ENCODE measurements at places on chromosomes 4 and X.

DNA sequence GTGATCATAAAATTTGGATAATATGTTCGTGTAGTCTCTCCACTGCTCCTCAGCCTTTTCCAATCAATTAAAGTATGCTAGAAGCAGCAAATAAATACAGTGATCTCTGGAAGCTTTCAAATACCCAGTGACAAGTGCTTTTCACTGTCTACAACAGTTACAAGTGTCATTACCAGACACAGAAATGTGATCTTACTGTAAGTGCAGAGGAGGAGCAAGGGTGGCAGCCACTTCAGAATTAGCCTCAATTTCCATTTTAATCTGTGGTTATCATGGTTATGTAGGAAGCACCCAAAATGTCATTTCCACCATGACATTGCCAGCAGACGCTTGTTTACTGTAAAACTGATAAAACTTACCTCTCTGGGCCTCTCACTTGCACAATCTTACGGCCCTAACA lies 133.9 kb upstream of the ADAMTS3 start:
- DNase-seq = no peak

- DNase-seq = peak; percentile 11
These were observed 24.7 kb downstream of the KCNE5 start for GRCh38 chrX:109600237-109600651.

DNA sequence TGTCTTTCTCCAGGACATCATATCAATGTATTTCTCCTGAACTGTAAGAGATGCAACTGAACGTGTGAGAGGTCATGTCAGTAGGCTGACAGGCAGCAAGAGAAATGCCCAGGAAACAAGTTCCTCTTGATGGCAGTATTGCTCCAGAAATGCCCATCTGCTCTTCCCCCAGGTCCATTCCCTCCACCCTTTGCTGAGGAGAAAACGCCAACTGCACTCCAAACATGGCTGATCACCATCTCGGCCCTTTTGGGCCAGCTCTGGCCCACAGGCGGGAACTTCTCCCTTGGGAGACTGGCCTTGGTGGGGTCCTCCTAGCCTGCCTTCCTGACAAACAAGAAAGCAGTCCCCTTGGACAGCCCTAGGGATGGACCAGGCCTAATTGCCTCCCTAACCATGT lies 276.5 kb upstream of the AGTR2 start:
- no peak for DNase-seq

DNA sequence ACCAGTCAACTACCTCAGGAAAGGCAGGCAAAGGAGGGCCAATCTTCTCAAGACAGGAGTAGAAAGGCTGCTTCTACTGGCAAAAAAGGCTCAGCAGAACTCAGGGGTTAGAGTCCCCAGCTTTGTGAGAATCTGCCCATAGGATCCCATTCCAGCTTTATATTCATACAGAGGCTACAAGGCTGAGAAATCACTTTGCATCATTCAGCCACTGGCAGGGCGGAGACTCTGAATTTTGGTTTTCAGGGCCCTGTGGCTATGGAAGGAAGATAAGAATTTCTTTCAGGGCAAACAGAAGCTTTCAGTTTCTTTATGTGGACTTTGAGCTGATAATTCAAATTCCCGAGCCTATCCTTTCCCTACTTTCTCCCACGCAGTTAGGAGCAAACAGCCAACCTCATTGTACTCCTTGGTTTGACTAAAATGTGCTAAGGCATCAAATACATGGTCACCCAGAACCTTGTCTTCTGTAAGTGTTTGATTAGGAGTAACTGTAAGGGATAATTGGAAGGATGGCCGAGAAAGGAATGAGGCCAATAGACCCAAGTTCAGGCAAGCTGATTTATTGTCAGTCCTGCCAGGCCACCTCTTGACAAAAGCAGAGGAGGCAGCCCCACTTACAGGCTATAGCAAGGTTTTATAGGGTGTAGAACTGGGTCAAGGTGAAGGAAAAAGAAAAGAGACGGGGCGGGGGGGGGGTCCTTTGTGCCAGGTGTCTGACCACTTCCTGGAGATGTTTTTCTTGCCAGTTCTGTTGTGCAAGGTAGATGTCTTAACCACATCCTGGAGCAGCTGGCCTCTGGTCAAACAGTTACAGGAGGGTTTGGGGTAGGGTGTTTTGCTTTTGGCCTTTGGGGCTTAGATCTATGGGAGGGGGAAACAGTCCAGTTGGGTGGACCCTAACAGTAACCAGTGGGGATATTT lies 165.3 kb upstream of the PPP1R2C start:
- DNase-seq = no peak

- DNase-seq = no peak
These were observed 478.0 kb downstream of the KCNIP4 start for GRCh38 chr4:21470535-21470934.

GRCh38 chrX:130103605-130104004 lies 6.7 kb downstream of the ELF4 start:
- no peak for DNase-seq

DNA sequence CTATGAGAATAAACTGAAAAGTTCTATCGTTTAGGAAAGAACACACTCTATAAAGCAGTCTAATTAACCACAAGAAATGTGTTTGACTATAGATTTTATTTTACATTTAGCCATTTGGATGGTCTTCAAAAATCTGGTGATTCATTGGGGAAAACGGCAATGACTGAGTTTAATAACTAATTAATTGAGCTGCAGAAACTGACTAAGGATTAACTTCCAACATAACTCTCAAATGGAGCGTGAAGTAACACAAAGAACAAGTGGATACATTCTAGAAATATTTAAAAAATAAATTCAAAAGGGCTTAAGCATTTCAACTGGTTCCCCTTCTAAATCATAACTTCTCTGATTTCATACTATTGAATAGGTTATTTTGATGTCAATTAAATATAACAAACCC lies 1582.4 kb downstream of the PCDH18 start:
- DNase-seq = no peak

DNA sequence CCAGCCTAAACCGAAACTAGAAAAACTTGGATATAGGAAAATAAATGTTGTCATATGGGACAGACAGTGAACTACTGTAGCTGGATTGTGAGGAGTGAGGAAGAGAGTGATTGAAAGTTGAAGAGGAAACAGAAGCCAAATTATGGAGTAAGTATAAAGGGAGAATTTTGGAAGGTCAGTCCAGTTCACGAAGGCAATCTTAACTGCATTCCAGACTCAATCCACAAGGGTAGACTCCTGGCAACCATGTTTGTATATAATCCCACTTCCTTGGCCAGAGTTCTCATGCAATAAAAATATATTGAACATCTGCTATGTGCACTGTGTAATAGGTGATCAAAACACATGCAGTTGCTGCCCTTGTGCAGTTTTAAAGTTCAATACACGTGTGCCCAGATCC lies 58.6 kb upstream of the CAMK2D start:
- DNase-seq = no peak

- no peak for DNase-seq
These were observed 92.1 kb downstream of the KDR start for GRCh38 chr4:55033296-55033695.

GRCh38 chr4:154124539-154125255 lies 335.8 kb upstream of the SFRP2 start:
- DNase-seq = no peak

DNA sequence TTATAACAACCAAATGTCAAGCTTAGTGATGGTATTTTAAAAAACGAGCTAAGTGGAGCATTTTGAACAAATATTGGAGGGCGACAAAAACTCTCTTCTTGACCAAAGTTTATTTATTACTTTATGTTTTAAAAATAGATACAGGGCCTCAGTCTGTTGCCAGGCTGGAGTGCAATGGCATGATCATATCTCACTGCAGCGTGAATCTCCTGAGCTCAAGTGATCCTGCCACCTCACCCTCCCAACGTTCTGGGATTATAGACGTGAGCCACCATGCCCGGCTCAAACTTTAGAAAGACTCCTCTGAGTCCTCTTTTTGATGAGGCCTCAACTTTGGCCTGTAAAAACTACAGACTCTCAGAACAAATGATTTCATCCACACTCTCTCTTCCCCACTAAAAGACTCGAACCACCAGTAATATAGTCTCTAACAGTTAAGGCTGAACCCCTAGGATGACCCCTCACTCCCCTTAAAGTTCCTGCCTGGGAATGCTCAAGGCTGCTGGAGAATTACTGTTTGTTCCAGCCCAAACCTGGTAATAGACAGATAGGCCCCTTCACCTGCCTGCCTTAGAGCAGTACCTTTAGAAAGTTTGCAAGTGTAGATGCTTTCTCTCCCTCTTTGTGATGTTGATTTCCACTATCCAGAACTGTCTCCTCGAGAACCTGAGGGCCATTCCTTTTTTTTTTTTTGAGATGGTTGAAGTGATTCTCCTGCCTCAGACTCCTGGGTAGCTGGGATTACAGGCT lies 55.3 kb upstream of the HPSE start:
- no peak for DNase-seq

DNA sequence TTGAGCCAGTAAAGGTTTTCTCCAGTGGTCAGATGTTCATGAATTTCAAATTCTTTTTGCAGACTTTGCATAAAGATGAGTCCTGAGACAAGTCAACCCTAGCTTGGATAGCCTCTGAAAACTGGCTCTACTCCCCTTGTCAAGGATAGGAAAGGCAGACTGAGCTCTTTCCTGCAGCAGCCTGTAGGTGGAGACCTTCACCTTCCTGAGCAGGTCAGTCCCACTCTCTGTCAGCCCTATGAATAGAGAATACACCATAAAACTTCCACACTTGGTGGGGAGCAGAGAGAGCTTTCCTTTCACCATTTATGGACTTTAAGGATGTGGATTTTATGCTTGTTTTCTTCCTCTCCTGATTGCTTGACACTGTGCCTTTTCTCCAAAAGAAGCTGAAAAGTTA lies 41.9 kb downstream of the PCDH19 start:
- no peak for DNase-seq

- no peak for DNase-seq
These were observed 2.4 kb upstream of the STIM2 start for GRCh38 chr4:26858035-26858918.

- DNase-seq = peak; percentile 13
These were observed 5.6 kb downstream of the PCDH10 start for GRCh38 chr4:133154725-133155124.

DNA sequence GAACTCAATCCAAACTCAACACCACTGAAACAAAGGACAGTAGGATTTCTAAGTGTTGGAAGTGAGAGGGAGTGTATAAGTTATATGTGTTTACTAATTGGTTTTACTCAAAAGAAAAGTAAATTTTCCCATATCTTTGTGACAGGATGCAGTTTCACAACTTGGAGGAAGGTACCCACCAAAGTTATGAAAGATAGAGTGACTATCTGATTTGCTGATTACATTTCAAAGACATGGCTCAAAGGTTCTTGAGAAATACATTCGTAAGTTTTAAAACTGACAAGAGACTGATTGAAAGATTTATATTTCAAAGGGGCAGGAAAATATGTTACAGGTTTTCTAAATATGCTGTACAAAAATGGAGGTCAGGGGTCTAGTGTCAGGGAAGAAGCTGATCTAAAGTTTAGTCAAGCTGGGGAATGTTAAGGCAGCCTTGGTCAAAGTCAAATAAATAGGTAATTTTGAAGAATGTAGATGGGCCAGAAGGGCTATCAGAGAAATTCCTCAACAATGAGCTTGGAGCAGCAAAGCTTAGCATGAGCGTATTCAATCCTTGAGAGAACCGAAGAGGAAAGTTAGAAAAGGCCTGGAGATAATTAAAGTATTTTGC lies 9.7 kb upstream of the COMMD8 start:
- no peak for DNase-seq

DNA sequence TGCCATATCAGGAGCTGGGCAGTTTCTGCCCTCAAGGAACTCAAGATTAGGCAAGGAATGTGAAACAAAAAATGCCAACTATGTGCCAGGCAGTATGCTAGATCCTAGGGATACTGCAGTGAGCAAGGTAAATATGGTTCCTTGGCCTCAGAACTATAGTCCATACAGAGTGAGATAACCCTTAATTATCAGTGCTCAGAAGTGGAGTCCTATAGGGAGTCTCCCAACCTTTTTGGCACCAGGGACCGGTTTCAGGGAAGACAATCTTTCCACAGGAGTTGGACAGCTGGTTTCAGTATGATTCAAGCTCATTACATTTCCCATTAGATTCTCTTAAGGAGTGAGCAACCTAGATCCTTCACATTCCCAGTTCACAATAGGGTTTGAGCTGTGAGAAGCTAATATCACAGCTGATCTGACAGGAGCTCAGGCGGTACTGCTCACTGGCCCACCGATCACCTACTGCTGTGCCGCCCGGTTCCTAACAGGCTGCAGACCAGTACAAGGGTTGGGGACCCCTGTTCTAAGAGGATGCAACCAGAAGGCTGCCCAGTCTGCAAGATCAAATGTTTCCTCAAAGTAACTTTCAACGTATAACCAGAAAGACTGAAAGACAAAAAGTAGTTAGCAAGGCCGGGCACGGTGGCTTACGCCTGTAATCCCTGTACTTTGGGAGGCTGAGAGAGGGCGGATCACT lies 1.7 kb upstream of the SRP72 start:
- no peak for DNase-seq

DNA sequence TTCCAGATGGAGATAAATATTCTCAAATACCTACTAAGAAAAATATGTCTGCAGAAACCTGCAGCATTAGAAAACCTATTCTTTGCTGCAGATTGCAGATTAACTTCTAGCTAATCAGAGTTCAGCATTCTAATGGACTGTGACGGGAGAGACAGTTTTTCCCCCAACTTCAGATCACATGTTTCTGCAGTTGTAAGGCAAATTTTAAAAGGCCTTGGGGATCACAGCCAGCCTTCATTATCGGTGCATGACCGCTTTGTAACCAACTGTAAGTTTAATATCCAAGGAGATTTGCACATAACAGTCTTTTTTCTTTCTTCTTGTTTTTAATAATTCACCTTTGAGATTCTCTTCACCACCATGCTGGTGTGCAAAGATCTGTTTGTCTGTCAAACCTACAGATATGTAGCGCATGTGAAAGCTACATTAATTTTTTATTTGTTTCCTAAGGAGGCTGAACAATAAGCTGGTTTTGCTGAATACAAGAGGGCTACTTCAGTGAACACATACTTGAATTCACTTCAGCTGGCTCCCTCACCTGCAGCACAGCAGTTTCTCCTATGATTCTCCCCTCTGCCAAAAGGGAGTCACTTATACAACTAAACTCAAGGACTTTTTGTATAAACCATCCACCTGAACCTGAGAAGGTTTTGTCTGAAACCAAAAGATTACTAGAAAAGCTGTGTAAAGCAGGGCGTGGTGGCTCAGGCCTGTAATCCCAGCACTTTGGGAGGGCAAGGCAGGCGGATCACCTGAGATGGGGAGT lies 488.5 kb downstream of the RPA4 start:
- DNase-seq = no peak

GRCh38 chr4:152605641-152606335 lies 69.9 kb upstream of the FBXW7 start:
- DNase-seq = no peak

- no peak for DNase-seq
These were observed 5.5 kb downstream of the UCHL1 start for GRCh38 chr4:41262198-41262597.

- DNase-seq = peak; percentile 15
These were observed 333.7 kb upstream of the KLF3 start for GRCh38 chr4:38330321-38330720.

- DNase-seq = peak; percentile 36
These were observed 27.2 kb downstream of the HTR2C start for GRCh38 chrX:114611018-114611619.

GRCh38 chrX:10496345-10496965 lies 123.9 kb downstream of the MID1 start:
- DNase-seq = no peak

GRCh38 chrX:85429066-85429465 lies 49.6 kb upstream of the POF1B start:
- DNase-seq = no peak

Data from suppressor macrophage treated with lipopolysaccharide for 4 hours (primary cell).